ENCODE measurements at places on chromosomes 2 and 18.
A peak's percentile ranks its signal among the peaks of the same experiment; 100 is the strongest.

DNA sequence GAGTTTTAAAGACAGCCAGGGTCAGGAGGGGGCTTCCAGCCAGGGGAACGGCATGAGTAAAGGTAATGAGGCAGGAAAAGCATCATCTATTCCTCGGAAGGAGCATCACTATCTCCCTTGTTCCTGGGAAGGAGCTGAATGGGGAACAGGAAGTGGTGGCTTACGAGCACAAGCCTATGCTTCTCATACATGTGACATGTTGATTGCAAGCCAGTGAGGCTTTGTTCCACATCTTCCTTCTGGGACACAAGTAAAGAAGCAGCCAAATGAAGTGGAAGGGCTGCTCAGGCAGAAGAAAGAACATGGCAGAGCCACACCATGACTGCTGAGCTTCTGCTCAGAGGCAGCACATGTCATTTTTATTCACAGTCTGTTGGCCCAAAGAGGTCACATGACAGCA lies 15.1 kb upstream of the LMAN1 start:
- no peak for DNase-seq

DNA sequence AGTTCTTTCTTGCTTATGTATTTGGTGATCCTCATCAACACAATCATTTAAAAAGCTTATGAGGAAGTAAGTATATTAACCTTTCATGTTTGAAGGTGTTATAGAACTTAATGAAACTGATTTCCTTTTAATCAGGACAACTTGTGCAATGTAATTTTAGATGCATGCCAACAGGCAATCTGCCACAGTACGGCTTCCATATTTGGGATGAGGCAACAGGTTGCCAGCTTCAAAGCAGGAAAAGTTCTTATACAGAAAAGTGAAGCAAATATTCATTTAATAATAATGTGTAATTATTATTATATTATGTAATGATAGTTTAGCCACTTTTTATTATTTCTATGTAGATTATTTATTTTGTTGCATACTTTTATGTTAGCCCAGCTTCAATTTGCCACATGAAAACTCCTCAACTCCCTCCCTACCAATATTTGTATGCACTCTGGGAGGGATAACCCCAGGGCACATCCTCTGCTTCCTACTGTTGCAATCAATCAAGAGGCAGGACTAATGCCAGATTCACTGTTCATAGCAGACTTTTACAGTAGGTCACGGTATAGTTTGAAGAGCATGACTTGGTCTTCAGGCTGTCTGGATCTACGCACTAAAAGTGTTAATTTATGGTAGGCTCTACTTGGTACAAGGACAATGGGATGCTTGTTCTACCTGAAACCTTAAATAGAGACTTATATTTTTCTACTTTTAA lies 277.2 kb downstream of the AGPS start:
- no peak for DNase-seq

- no peak for DNase-seq
Measured at GRCh38 chr2:138548796-138549195, 47.2 kb downstream of the SPOPL start.

GRCh38 chr2:111057045-111057444 lies 63.7 kb upstream of the BCL2L11 start:
- no peak for DNase-seq

GRCh38 chr18:69617888-69618287 lies 217.2 kb downstream of the DOK6 start:
- DNase-seq = no peak

GRCh38 chr2:42450136-42450535 lies 43.6 kb downstream of the KCNG3 start:
- DNase-seq = no peak

- no peak for DNase-seq
Measured at GRCh38 chr2:162074928-162075688, 1.1 kb upstream of the DPP4 start.

- DNase-seq = no peak
Measured at GRCh38 chr2:232563580-232563979, 13.1 kb downstream of the EIF4E2 start.

DNA sequence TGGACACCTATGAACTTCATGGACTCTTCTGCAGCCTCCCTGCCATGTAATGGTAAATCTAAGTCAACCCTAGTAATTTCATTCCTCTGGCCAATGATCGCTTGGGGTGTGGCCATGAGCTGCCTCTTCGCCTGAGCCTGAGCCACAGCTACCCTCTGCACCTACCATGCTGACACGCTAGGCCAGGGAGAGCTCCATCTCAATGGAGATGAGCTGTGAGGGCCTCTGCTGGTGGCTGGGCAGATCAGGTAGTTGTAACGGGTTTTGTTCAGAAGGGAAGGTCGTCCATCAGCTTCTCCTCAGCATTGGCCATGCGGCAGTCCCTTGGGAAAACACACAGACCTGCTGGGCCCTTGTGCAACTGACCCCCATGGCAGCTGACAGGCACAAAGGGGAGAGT lies 24.4 kb downstream of the MPHOSPH10 start:
- no peak for DNase-seq

- no peak for DNase-seq
Measured at GRCh38 chr2:48779019-48779716, 23.6 kb upstream of the LHCGR start.

GRCh38 chr2:237708961-237709360 lies 81.6 kb downstream of the LRRFIP1 start:
- no peak for DNase-seq

- DNase-seq = no peak
Measured at GRCh38 chr2:187545238-187545751, 8.9 kb downstream of the TFPI start.

DNA sequence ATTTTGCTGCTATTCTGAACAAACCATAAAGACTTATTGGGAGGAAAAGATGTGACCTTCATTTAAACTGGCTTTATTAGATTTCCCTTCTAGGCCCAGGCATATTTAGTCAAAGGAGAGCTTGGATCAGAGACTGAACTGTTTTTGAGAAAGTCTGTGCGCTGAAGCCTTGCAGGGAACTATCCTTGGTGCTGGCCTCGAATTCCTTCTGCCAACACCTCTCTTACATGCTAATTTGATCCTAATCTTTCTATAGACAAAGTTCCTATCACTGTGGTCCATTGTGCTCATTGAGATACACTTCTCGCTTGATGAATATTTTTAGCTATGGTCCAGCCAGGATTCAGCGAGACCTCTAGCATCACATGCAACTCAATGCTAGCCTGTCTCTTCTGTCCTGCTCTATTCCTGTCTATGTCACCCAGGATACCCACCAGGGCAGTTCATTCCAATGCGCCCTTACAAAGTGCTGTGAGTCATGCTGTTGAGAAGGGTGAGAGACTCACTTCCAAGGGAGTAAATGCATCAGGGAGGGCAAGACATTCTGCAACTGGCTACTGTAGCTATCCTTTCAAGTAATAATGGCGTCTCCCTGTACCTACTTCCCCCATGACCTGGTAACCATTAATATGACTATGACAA lies 356.7 kb upstream of the LYPD1 start:
- DNase-seq = no peak

DNA sequence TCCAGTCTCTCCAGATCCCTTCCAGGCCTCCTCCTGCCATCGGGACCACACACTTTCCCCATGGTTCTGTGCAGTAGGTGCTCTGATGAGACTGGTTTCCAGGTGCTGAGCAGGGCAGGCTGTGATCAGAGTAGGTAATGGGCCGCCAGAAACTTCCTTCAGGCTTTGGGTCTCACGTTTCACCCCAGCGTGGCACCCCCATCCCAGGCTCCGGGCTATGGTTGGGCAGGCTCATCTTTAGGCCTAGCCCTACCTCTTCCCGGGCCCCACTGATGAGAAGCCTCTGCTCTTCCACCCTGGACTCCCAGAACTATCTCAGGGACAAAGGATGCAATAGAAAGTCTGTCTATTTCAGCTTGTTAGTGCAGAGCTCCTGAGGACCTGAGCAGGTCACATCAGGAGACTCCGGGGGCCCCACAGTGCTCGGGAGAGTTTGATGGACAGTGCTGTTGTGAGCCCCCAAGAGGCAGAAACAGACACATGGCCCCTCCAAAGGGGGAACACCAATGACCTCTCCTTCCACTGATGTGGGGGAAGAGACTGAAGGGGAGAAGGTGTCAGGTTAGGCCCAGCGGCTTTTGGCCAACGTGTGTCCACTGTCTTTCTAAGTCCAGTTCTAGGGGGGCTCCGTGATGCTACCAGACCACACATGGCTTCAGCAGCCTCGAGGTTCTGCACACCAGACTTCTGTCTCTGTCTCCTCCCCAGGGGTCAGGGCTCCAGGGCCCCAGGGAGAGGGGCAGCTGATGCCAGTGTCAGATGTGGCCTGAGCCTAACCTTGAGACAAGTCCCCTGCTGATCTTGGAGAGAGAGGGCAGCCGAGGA lies 5.8 kb upstream of the PROM2 start:
- DNase-seq = no peak

GRCh38 chr2:240250150-240250984 lies 109.9 kb upstream of the OTOS start:
- no peak for DNase-seq

DNA sequence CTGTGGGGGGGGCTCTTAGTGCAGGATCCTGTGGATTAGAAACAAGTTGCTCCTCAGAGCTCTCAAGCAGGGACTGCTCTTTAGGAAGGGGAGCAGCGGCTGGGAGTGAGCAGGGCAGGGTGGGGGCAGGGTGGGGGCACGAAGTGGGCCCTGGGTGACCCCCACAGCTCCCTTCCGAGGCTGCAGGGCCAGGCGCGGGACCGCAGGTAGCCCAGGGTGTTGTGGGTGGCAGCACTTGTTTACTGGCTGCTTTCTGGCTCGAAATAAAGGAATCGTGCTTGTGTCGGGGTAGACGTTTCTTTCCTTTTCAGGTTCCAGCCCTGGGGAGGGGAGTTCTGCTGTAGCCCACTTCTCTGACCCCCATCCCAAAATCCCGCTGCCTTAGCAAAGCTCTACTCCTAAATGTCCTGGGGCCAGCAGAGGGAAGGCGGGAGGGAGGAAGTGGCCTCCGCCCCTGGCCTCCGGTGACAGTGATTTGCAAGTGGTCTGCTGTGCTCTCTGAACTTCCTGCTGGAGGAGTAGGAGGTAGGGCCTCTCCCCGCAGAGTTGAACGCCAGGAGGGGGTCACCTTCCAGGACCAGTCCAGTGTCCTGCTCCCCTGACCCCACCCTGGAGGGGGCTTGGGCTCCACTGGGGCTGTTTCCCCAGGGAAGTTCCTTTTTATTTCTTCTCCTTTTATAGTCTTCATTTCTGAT lies 8.3 kb downstream of the NEU4 start:
- no peak for DNase-seq

GRCh38 chr2:134718023-134718816 lies 580 bp downstream of the TMEM163 start:
- no peak for DNase-seq

DNA sequence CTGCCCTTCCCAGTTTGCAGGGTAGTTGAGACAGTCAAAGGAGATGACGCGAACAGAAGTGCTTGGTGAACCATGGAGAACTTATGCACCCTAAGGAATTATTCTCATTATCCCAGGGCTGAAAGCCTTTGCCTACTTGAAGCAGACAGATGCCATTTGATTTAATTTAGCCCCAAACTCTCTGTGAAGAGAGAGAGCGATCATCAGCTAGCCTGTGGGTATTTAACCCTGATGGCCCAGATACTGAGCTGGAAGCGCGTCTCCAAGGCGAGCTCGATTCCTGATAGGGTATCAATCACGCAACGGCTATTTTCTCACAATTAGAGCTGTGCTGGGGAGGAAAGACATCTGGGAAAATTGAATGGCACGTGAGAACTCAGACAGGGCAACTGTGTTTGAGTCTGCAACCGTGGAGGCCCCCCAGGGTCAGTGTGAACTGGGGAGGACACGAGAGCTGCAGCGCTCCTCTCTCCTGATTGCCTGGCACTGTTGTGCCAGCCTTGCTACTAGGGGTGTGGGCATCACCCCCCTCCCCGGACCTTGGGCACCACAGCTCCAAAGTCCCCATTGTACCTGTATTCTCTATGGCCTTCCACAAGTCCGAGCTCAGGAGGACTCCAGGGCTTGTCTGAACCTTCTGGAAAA lies 73.2 kb downstream of the CAPN13 start:
- no peak for DNase-seq

GRCh38 chr2:3868012-3868805 lies 164.8 kb downstream of the DCDC2C start:
- DNase-seq = no peak

DNA sequence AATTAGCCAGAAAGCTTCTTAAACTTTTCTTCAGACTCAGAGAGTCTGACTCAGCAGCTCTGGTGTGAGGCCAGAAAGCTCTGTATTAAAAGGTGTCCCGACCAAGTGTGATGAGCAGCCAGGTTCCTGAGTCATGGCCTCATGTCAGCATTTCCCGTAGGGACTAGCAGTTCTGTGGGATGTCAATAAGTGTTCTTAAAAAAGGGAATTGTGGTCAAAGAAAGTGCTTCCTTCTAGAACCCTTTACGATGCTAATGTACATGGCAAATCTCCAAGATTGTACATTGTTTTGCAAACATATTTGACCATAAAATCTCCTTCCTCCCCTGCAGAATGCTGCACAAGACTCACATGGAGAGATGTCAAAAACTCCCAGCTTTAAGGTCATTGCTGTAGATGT lies 80.1 kb downstream of the PLA2R1 start:
- DNase-seq = peak; percentile 16

DNA sequence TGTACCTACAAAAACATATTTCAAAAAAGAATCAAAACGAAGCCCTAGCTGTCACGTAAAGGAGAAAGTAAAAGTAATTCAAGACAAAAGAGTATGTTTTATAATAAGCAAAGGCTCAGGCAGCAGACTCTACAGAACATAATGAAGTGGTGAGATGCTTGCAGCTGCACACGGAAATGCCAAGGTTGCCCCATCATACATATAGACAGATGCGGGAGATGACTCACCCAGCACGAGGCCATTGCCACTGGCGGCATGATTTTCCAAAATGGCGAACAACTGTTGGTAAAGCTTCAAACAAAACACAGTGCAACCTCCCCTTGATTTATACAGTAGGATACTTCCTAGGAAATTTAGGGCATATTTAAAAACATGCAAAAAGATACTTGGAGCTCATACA lies 26.0 kb upstream of the C1QL2 start:
- DNase-seq = no peak

- DNase-seq = no peak
Measured at GRCh38 chr2:235512699-235513053, 18.8 kb downstream of the AGAP1 start.

GRCh38 chr18:51251625-51252024 lies 54.1 kb upstream of the MEX3C start:
- DNase-seq = no peak

GRCh38 chr18:45167631-45168280 lies 447.5 kb upstream of the SLC14A2 start:
- peak; percentile 66 for DNase-seq

GRCh38 chr2:3505771-3506170 lies 13.6 kb downstream of the ADI1 start:
- DNase-seq = no peak

GRCh38 chr2:19416784-19417684 lies 58.6 kb upstream of the OSR1 start:
- DNase-seq = no peak

GRCh38 chr2:223086370-223086981 lies 34.5 kb downstream of the KCNE4 start:
- no peak for DNase-seq

- DNase-seq = peak; percentile 92
Measured at GRCh38 chr2:113894156-113894743, 4.4 kb downstream of the ACTR3 start.

- DNase-seq = no peak
Measured at GRCh38 chr2:3563521-3563976, 5.4 kb upstream of the RNASEH1 start.
